ENCODE measurements at places on chromosomes 5 and 9.

- DNase-seq: peak; percentile 38
Observed at GRCh38 chr5:158485604-158486081, 614.1 kb downstream of the EBF1 start.

DNA sequence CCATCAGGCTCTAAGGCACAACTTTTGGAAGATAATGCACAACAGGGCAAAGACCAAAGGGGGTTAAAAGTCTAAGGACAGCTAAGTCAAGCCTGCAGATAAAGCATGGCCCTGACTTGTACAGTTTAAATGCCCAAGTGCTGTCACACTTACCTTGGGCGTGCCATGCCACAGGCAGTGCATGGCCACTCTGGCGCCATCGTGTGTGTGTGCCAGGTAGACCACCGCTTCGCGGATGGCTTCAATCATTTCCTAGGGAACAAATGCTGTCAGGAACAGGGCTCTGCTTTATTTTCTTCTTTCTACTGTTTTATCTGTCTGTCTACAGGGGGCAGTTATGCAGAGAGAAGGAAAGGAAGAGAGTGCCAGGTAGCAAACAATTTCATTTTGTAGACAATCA is 19.3 kb downstream of the PUM3 start:
- peak; percentile 49 for DNase-seq

GRCh38 chr5:122321921-122322320 is 9.9 kb downstream of the SNCAIP start:
- DNase-seq: no peak

DNA sequence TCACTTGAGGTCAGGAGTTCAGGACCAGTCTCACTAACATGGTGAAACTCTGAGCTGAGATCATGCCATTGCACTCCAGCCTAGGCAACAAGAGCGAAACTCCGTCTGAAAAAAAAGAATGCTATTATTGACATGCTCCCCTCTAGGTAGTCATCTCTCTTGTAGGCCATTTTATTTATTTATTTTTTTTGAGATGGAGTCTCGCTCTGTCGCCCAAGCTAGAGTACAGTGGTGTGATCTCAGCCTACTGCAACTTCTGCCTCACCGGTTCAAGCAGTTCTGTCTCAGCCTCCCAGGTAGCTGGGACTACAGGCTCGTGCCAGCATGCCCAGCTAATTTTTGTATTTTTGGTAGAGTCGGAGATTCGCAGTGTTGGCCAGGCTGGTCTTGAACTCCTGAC is 20.6 kb upstream of the NIM1K start:
- no peak for DNase-seq

GRCh38 chr9:82295181-82295580 is 306.6 kb downstream of the SPATA31D1 start:
- no peak for DNase-seq

Data from D341Med (cell line).